ENCODE measurements at places on chromosomes 6 and 20.

DNA sequence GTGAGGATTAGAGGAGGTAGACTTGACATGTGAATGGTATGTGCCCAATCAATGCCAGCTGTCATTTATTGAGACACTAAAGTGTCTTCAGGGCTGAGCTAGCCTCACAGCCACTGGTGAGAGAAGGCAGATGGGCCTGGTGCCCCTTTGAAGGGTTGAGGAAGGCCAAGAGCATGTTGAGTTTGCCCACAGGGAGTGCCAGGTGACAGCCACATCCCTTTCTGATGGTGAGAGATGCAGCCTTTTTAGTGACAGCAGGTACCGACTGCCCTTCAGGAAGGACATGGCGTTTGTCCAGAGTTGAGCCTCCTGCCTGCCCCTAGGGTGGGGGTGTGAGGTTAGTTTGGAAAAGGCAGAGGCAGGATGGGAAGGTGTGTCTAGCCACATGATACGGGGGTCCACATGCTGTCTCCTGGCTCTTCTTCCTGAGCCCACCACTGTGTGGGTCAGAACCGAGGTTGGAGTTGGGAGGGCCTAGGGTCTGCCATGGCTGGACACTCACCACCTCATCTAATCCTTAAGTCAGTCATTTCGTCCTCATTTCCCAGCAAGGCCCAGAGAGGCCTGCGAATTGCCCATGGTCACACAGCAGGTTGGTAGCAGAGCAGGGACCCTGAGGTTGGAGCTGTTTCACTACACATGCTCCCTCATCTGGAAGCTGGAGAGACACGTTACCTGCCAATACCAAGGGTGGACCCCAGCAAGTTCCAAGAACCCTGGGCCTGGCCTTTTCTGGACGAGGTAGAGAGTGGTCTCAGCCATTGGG is 32.5 kb downstream of the SPDEF start:
- DNase-seq = no peak

GRCh38 chr6:147057188-147057587 is 147.0 kb upstream of the STXBP5 start:
- no peak for DNase-seq

DNA sequence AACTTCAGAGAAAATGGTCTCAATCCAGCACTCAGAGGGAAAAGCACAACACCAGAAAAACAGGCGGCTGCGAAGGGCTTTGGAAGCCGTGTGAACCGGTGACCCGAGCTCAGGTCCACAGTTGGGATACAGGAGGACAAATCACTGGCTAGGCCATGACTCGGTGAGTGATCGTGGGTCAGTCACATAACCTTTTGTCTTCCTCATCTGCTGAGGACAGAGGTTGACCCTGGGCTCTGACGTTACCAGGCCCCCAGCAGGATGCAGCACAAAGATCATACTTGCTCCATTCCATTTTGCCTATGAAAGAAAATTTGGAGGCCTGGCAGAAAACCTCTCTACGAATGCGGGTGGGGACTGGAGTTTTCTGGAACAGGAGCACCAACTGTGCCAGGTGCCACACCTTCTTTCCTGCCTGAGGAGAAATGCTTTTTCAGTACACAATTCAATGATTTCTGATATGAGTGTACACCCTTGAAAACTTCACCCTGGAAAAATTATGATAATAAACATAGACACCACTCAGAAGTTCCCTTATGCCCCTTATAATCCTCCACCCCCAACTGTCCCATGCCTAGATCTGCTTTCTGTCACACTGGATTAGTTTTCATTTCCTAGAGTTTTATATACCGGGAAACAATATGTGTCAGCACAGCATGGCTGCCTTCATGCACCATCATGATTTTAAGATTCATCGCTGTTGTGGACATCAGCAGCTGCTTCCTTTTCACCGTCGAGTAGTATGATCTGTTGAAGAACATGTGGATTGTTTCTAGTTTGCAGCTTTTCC is 85.3 kb upstream of the RALGAPA2 start:
- DNase-seq = no peak

DNA sequence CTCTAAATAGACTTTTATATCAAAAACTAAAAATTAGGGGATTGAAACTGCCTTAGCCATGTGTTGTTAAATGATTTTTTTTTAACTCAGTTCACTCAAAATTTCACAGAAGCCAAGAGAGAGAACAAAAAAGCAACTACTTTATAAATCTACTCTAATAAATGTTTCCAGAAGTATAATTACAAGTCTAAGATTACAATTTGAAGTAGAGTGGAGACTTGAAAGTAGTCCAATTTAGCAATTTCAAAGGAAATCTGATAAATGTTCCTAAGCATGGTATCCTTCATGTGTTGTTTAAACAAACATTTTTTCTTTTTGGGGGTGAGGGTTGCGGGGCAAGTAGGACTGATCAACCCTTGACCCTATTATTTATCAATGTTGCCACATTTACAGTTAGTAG is 72.6 kb downstream of the PHIP start:
- no peak for DNase-seq

DNA sequence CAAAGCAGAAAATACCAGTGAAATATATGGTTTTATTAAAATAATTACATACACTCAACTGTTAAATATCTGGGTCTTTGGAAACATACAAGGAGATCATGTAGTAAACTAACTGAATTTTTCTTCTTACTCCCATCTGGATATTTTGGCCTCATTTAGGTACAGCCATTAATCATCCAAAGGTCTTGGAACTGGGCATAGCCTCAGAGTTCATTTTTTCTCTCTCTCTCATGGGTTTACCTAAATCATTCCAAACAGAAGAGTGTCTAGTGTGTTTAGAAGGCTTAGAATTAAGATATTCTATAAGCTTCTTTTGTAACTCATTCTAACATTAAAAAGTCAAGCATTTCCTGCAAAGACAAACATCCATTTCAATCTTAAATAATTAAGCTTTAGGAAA is 79.4 kb downstream of the HMGCLL1 start:
- DNase-seq = no peak

DNA sequence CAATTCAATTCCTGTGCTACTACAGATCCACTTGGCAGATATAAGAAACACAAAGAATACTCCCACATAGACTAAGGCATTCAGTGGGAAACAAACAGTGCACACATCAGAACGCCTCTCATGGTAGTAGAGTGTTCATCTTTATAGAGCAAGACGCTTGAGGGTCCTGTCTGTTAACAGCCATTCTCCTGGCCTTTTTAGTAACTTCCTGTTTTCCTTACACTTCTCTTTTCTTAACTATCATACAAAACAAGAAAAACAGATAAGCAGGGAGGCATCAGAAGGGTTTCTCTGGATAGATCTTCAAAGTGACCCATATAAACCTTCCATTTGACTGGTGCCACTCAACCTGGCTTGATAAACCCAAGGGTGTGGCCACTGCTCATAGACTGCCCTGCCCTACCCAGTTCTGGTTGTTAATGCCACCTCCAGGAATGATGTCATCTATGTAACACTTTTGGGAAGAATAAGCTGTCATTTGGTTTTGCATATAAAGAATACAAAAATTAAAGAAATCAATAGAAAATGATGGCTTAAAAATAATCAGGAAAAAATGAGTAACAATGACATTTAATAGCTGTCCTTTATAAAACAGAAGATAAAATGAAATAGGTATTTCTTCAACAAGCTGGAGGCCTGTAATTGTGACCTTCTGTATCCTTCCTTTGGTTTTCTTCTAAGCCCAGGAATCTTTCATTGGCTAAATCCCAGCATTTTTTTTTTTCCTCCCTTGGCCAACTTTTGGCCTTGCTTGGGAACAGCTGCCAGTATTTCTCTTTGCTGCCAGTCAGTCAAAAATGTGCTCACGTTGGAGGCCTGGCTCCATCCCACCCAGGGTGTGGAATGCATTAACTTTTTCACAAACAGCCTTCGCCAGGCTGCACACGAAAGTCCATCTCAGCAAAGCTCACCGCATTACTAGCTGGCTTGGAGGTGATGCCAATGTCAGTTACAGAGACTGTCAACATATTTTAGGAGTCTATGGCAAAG is 103.5 kb downstream of the GJA10 start:
- no peak for DNase-seq

DNA sequence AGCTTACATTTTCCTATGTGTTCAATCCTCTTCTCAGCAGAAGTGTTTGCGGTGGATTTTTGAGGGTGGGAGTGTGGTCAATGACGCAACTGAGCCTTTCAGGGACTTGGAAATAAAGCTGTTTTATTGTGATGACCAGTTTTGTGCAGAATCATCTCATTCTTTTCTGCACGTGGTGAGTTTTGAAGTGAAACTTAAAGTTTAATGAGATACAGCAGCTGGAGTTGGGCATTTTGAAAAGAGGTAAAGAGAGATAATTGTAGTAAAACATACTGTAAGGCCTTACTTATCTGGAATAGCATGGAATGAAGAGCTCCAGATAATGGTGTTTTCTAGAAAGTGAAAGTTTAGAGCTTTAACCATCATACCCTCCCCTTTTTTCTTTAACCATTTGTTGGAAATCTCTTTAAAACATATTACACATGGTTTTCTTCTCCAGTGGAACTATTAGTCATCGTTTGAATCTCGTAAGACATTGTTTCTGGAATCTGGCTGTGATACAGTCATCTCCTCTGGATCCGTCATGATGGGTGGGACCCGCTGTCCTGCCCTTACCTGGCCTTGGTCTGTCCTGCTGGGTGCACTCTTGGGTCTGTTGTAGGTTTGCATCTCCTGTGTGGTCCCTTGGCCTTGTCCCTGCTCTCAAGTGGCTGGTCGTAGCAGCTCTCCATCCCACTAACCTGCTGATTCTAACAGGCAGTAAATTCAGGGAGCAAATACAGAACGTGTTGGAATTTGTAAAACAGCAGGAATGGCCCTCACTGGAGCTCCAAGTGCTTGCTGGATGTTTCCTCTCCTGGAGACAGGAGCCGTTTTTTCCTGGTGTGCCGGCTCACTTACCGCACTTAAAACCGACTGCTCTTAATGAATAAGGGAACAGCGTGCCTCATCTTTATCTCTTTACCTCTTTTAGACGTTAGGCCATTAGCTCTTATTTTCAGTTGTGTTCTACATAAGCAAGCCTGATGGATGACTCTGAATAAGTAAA is 29.8 kb downstream of the UST start:
- no peak for DNase-seq

- no peak for DNase-seq
Observed at GRCh38 chr6:497258-497657, 105.7 kb downstream of the IRF4 start.

GRCh38 chr6:132817554-132818403 is 3.4 kb downstream of the RPS12 start:
- DNase-seq = no peak

Data from KG1 (cell line).